ENCODE measurements at places on chromosomes 12 and 14.

- DNase-seq, result peak; percentile 81
Observed at GRCh38 chr14:37594238-37594970, 645 bp downstream of the FOXA1 start.

- no peak for DNase-seq
Observed at GRCh38 chr12:110733089-110733715, 9.5 kb downstream of the PPP1CC start.

DNA sequence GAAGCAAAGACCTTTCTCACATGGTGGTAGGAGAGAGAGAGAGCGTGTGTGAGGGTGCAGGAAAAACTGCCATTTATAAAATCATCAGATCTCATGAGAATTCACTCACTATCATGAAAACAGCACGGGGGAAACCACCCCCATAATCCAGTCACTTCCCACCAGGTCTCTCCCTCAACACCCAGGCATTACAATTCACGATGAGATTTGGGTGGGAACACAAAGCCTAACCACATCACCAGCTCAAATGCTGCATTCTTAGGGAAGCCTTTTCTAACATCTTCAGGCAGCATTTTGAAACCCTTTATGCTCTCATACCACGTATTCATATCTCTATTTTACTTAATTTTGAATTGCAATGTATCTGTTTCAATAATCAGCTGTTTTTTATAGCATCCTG, 165.9 kb downstream of the TMTC3 start:
- DNase-seq, result no peak

DNA sequence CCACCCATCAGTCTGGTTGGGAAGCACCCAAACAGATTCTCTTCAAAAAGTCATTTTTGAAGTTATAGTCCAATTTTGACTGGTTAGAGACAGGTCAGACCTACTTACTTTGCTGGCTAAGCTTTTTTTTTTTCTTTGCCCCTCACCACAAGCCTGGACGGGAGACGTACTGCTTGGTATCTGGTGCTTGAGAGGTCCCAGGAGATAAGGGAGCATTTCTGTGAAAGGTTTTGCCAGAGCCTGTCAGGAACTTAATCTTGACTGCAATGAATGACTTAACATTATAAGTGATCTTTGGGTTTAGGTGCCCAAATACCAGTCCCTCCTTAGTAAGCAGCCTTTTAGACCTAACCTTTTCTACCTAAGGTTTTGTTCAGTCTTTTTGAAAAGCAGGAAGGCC, 6.3 kb downstream of the MTHFD1 start:
- DNase-seq, result no peak

DNA sequence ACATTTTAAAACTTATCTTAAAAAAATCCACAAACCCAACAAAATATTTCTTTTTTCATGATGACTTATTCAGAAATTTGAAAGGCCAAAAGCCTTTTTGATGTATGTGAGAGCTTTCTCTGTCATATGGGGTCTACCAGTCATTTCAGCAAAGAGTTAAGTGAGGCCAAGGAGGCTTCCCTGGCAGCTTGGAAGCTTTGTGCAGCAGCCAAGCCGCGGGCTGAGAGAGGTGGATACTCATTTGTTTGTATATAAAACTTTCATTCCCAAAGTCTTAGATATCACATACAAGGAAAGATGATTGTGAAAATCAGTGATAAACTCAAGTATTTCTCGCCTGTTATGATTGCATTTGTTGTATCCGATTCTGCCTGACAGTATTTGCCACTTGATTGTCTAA, 48.5 kb upstream of the RNU6-8 start:
- DNase-seq, result no peak

DNA sequence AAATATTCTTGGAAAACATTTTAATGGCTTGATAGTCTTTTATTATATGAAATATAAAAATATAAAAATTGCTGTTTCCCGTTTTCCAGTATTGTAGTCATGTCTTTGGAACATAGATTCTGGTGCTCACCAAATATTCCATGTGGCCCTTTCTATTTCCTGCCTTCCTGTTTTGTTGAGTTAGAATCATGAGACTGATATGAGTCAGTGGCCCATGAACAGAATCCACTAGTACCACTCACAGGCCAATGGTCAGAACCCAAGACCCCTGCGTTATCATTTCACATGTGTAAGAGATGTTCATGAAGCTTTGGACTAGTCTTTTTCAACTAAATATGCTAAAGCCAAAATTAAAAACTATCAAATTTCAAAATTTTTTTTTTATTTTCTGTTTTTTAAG, 56.9 kb downstream of the BICD1 start:
- DNase-seq, result no peak

DNA sequence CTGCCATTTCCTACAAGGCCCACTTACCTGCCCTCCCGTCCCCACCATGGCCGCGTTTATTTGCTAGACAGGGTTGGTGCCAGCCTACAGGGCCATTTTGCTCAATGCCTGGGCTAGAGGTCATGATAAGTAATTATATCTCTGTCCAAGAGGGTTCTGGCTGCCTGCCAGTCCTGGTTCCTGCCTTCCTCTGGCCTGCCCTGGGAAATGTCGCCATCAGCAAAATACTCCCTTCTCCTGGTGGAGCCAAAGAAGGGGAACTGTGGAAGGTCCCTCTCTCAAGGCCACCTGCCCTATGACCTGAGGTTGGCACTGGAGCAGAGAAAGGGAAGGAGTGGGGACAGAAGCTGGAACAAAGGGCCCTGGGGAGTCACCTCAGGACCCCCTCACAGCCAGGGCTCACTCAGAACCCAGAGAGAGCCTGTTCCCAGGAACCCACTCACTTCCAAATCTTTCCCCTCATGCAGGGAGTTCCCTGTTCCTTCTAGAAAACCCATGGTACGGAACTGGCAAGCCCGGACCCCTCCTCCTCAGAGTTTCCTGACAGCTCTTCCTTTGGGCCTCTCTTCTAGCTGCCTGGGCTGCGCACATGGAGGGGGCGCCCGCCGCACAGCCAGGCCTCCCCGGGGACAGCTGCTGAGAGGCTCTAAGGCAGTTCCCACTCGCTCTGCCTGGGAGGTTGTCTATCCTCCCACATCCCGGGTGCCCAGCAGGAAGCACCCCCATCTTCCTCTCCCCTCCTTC, 280.5 kb downstream of the DPF3 start:
- DNase-seq, result peak; percentile 3

DNA sequence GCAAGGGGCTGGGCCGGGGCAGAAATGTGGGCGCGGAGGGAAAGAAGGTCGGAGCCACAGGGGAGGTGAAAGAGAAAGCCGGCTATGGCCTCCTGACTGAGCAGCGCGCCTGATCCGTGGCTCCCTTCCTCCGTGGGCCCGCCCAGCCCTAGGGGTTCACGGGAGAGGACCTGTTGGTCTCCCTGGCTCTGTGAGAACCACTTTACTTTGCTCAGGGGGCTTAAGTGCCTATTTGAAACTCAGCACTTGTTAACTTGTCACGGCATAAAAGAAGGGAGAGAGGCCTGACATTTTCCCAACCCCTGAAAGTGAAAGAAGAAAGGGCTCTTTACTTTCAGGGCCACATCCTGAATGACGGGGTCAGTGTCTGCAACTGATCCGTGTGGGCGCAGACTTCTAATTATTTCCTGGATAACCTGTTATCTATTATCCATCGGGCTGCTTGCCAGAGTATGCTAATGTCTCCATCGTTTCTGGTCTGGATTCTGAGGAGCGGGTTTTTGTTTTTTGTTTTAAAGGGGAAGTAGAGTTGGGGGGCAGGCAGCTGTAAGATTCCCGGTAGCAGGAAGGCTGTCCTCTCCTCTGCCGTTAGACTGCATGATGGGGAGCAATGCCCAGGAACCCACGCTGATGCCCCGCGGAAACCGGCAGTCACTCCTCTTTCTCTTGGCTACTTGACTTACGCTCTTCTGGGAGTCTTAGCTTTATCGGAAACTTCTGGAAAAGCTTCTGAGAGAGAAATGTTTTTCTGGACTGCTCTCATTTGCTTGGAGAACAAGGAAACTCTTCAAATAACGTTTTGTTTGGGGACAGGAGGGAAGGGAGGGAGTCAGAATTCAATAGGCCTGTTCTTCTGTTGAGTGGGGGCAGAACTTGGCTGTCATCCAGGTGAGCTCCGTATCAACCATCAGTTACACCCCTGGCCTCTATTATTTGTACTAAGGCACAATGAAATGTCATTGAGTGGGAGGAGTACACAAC, 127.7 kb upstream of the MAX start:
- peak; percentile 25 for DNase-seq

GRCh38 chr12:65853489-65854157, 29.3 kb downstream of the HMGA2 start:
- no peak for DNase-seq

GRCh38 chr12:91604897-91605296, 422.3 kb upstream of the DCN start:
- DNase-seq, result no peak

DNA sequence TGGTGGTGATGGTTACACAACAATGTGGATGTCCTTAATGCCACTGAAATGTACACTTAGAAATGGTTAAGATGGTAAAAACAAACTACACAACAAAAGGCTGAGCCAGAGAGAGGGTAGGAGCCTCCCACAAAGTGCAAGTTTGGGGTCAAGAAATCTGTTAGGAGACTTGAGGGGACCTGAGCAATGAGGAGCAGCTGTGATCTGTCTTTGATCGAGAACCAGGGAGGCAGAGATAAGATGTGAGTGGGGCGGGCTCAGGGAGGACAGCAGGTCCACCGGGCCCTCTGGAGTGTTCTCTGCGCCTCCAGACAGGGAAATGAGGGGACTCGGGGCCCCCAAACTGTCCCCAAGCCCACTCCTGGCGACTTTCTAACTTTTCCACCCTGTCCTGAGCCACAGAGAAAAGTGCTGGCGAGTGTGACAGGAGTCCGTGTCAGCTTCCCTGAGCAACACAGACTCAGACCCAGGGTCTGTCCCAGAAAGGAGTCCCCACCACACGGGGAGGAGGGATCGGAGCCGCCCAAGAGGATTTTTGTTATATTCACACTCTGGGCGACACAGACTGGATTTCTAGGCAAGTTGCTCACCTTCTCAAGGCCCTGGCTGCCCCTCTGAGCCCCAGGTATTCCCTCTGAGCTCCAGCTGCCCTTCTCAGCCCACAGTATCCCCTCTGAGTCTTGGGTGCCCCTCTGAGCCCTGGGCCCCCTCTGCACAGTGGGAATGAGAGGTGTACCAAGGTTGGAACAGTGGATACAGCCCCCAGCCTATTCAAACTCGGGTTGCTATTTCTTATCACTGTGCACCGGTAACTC, 11.5 kb upstream of the SCARB1 start:
- DNase-seq, result no peak

DNA sequence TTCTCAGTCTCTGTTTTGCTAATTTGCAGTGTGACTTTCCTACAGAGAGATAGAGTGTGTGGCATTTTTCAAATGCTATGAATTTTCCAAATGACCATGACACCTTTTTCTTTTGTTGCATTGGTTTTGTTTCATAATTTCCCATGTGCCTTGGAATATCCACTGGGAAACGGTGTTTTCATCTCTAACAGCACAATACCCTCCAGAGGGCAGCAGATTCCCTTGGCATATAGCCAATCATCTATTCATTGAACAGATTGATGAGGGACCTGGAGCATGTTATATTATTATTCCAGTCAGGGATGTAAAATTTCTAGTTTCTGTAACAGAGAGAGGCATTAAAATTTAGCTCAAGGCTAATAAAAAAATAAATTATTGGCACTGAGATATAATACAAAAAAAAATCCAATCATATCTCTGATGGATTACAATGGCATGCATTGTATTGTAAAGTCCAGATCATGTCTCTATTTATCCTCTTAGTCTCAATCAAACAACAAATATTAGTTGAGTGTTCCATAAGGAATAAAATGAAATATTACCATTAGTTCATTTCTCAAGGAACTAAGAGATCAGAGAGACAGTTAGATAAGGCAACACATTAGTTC, 29.6 kb upstream of the NTN4 start:
- DNase-seq, result peak; percentile 49

- no peak for DNase-seq
Observed at GRCh38 chr12:24200010-24200409, 250.5 kb upstream of the SOX5 start.

GRCh38 chr14:59254146-59254910, 65.9 kb downstream of the DAAM1 start:
- DNase-seq, result peak; percentile 36

DNA sequence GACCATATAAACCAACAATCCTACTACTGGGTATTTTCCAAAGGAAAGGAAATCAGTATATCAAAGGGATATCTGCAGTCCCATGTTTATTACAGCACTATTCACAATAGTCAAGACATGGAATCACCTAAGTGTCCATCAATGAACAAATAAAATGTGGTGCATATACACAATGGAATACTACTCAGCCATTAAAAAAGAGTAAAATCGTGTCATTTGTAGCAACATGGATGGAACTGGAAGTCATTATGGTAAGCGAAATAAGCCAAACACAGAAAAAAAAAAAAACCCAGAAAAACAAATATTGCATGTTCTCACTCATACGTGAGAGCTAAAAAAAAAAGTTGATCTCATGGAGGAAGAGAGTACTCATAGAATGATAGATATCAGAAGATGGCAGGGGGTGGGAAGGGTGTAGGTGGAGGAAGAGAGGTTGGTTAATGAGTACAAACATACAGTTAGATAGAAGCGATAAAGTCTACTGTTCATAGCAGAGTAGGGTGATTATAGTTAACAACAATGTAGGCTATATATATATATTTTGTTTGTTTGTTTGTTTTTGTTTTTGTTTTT, 49.3 kb downstream of the BCAT1 start:
- no peak for DNase-seq

DNA sequence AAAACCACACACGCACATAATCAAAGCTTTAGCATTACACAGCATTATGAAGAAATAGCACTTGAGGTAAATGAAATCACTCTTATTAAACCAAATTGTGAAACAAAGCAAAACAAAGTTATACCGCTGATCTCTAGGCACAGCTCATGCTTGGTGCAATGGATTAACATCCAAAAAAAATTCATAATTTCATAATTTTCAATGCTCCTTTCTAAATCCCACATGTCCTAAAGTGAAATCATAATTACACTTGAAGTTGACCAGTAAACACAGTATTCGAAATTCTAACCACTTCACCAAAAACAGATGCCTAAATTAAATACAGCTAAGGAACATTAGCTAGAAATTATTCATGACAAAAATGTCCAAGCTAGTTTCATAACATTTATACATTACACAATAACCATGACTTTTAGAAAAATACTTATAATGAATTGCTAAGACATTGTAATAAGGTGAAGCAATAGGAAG, 1.5 kb downstream of the MLH3 start:
- no peak for DNase-seq

- no peak for DNase-seq
Observed at GRCh38 chr12:31915446-31915845, 43.8 kb upstream of the RESF1 start.

GRCh38 chr14:47269756-47270492, 405.5 kb downstream of the MDGA2 start:
- no peak for DNase-seq
